NCI-H524 (cell line): ENCODE measurements at places on chromosomes 7 and 10.

- DNase-seq: no peak
Observed at GRCh38 chr7:40793132-40793531, 658.3 kb downstream of the SUGCT start.

- DNase-seq: no peak
Observed at GRCh38 chr7:16044645-16045044, 358.2 kb upstream of the MEOX2 start.

DNA sequence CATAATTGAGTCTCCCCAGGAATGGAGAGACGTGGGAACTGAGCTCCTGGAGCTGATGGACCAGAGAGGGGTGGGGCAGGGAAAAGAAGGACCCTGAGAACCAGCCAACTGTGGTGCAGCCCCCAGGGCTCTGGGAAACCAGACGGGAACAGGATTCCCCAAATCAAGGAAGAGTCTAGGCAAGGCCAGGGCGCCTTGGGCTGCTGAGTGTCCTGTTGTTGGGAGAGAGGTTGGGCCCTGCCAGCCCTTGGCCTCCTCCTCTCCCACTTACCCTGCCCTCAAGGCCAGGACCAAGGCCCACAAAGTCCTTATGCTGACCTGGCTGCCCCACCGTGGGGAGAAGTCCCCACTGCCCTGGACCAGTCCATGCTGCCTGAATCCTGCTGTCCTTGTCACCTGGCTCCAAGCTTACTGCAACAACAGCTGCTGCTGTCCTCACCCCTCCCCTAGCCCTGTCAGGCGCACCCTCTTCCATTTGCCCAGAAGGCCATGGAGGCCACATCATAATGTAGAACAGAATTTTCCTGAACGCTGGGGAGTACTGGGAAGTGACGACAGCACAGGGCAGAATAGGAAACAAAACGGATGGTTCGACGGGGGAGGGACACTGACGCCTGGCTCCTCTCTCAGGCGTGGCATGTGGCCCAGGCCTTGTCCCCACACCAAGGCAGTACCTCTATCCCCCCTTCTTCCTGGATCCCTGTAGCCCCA is 132.9 kb upstream of the ZMIZ1 start:
- peak; percentile 28 for DNase-seq

- DNase-seq: no peak
Observed at GRCh38 chr7:44050915-44051560, 6.5 kb downstream of the DBNL start.

DNA sequence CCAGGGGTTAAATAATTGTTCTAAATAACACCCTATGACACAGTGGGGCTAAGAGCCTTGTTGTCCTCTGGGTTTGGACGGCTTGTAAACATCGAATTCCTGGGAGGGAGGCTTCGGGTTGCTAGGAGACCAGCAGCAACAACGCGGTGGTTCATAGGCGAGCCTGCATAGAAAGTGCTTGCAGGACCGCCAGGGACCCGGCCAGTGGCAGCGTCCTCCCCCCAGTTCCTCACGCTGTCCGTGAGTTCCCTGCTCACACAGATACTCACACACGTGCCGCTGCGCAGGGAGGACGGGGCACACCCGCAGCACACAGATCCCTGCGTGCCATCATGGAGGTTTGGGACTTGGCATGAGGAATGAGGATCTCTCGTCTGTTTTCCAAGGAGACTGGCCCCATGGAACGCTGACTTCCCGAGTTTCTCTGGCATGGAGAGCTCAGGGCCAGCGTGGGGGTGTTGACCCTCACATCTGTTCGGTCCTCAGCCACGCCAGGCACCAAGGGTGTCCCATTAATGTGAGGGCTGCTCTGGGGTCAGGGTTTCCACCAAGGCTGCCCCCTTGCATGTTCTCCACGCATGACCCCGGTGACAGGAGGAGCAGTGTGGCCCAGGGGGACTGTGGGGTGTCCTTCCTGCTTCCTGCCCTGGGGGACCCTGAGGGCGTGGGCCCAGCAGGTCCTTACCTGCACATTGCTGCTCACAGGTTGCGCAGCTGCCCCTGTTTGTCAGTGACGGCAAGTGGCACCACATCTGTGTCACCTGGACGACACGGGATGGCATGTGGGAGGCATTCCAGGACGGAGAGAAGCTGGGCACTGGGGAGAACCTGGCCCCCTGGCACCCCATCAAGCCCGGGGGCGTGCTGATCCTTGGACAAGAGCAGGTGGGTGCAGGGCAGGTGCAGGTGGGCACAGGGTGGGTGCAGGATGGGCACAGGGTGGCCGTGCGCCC is 9.7 kb downstream of the NPTX2 start:
- no peak for DNase-seq
